ENCODE measurements at places on chromosomes 11 and 22.

GRCh38 chr11:95088946-95089619, 563 bp upstream of the ENDOD1 start:
- peak; percentile 92 for DNase-seq

- no peak for DNase-seq
Measured at GRCh38 chr11:85089654-85090053, 537.5 kb downstream of the DLG2 start.

DNA sequence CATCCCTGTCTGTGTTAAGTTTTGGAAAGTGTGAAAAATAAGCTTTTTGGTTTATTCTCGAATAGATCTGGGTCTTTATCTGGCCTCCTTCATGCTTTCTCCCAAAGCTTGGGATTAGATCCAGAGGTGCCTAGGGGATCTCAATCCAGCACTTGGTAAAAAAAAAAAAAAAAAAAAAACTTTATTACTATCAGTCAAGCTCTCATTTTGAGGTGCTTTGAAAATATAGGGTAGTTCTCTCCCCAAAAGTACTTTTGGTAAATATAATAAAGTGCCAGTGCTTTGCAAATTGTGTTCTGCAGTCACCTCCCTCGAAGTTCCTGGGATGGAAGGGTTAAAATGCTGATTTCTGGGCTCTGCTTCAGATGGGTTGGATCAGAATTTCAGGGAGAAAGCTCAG, 15.5 kb upstream of the CEP295 start:
- DNase-seq = no peak

- DNase-seq = no peak
Measured at GRCh38 chr11:67393437-67393836, 1.7 kb downstream of the RAD9A start.

DNA sequence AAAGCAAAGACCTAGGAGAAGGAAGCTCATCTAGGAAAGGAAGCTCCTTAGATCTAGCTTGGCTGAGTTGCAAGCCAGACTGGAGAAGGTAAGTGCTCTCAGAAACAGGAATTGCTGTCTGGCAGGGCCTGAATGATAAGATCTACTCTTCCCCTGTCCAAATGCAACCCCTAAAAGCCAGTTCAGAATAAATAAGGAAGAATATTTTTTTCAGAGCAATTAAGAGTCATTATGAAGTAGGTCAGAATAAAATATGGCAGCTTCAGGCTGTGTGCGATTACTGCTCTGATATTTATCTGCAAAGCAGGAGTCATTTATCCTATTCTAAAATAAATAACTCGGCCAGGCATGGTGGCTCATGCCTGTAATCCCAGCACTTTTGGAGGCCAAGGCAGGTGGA, 82.1 kb downstream of the PIWIL4 start:
- no peak for DNase-seq

GRCh38 chr11:8228231-8228630, 35.4 kb downstream of the LMO1 start:
- no peak for DNase-seq

Measured in right kidney (tissue), 9 donors.